ENCODE measurements at places on chromosomes 4 and X.

GRCh38 chr4:174260099-174260498, 23.4 kb downstream of the FBXO8 start:
- no peak for DNase-seq

- no peak for DNase-seq
Observed at GRCh38 chrX:110171442-110171841, 146.4 kb downstream of the AMMECR1 start.

GRCh38 chr4:143641361-143641760, 59.1 kb downstream of the FREM3 start:
- no peak for DNase-seq

GRCh38 chr4:87939978-87940690, 35.4 kb upstream of the SPP1 start:
- no peak for DNase-seq

- no peak for DNase-seq
Observed at GRCh38 chr4:18942874-18943273, 921.3 kb upstream of the LCORL start.

GRCh38 chrX:55794405-55794804, 76.9 kb downstream of the RRAGB start:
- DNase-seq, result peak; percentile 23

GRCh38 chr4:152691761-152692160, 12.0 kb upstream of the TMEM154 start:
- no peak for DNase-seq

DNA sequence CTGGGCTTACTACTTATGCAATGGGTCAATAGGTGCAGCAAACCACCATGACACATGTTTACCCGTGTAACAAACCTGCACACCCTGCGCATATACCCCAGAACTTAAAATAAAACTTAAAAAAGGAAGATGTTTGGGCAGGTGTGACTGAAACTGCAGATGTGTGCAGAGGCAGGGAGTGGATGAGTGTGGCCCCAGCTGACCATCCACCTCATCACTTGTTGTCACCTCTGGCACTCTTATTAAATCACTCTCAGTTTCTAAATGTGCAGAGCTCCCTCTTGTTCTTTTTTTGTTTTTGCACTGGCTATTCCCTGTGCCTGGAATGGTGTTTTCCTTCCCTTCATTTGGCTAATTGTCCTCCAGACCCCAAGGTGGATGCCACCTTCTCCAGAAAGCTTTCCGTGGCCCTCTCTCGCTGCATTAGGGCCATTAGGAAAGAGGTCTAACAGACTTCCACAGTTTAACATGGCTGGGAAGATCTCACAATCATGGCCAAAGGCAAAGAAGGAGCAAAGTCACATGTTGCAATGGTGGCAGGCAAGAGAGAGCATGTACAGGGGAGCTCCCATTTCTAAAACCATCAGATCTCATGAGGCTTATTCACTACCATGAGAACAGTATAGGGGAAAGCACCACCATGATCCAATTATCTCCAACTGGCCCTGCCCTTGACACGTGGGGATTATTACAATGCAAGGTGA, 58.5 kb downstream of the SLC2A9 start:
- no peak for DNase-seq

DNA sequence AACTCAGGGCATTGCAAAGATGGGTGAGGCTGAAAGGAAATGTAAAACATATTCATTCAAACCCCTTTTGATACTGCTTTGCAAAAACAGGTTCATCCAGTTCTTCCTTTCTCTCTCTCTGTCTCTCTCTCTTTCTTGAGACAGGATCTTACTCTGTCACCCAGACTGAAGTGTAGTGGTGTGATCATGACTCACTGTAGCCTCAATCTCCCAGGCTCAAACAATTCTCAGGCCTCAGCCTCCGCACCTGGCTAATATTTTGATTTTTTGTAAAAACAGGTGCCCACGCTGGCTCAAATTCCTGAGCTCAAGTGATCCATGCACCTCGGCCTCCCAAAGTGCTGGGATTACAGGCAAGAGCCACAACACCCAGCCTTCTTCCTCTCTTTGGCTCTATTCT, 15.6 kb upstream of the DCHS2 start:
- DNase-seq, result no peak

DNA sequence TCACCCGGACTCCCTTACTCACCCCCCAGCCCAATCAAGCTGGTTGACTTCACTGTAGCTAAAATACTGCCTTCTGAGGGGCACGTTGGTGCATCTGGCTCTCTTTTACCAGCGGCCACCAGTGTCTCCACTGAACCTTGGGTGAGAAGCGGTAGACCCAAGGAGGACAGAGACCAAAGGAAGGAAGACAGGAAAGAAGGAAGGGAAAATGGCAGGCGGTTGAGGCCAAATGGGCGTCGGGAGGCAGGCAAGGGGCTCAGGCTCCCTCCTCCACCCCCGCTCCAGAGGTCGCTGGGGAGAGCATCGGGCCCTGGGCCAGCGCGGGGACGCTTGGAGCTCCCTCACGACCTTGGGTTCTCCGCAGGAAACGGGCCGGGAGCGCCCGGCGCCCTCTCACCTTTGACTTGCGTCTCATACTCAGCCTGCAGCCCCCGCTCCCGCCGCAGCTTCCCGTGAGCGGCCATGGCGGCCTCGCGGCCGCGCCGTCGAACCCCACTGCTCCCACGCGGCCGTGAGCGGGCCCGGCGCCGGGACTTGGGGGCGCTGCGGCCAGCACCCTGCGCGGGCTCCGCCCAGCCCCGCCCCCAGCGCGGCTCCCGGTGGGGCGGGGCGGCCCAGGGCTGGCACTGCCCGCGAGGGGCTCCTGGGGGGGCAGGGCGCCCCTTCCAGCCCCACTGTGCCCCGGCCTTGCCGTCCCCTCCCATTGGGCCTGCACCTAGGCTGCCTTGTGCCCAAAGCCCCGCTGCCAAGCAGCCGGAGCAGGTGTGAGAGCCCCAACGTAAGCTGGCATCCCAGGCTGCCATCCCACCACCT, at the start of gene ARHGAP4:
Gene ARHGAP4, minus strand, starts transcription at position 526 of the 813 bp plus-strand sequence. Its CDS starts 62 bp downstream, at position 464.
- DNase-seq, result peak; percentile 74

All from activated CD4-positive, alpha-beta T cell treated with anti-CD3 and anti-CD28 coated beads for 36 hours (primary cell).